ENCODE measurements at places on chromosomes 3 and 15.

- no peak for DNase-seq
Observed at GRCh38 chr15:99732124-99732750, 1.0 kb downstream of the LYSMD4 start.

DNA sequence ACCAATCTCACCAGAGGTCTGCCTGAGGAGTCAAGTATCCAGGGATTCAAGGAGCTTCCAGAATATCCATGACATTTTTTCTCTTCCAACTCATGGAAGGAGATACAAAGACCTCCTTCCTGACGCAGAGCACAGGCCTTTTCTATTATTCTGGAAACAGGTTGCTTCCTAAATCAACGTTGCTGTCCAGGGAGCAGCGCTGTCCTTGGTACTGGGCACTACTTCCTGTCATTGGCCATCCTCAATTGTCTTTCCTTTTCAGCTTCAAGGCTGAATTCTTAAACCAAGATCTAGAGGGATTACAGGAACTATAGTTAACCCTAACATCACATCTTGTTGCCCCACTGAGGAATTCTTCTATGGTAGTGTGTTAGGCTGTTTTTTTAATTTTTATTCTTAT, 50.4 kb upstream of the TBC1D21 start:
- no peak for DNase-seq

DNA sequence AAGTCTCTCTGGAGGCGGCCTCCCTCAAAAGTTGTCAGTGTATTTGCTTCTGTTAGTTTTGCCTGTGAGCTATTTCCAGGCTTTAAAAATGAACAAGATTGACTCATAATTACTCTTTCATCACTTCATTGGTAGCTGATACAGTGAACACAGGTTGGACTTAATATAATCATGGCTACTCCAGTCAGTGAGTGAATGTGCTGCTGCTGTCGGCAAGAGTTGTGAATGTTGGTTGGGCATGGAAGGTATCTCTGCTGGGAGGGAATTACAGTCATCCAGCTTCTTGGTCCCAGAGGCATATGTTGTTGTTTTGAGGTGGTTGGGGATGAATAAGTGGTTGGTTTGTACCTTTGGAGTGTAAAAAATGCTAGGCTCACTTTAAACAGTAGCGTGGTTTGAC, 11.5 kb downstream of the TCF12 start:
- no peak for DNase-seq

GRCh38 chr15:57708047-57708446, 1.5 kb downstream of the POLR2M start:
- no peak for DNase-seq

DNA sequence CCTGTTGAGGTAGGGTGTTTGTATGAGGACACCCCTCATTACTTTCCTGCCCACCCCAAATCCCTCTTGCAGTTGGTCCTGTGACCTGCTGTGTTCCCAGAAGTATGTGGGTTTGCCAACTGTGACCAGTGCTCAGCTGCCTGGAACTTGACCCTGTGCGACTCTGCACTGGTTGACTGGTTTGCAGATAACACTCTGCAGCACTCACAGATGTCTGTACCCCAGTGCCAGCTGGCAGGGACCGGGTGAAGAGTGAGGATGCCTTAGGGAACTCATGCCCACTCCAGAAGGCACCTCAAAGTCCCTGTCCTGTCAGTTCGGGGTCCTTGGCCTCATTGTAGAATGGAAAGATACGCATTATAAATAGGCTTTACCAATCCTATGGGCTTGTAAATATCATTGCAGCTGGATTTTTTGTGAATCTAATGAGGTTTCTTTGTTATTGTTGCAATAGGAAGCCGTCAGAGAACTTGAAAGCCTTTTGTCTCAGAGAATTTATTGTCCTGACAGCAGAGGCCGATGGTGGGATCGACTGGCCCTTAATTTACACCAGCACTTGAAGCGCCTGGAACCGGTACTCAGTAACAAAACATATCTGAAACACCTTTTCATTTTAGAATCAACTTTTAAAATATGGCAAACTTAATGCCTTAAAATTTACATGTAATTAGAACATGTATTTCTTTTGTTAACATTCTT, 18.2 kb downstream of the FAN1 start:
- DNase-seq, result no peak

- no peak for DNase-seq
Observed at GRCh38 chr15:42402455-42403205, 43.3 kb downstream of the CAPN3 start.

- DNase-seq, result no peak
Observed at GRCh38 chr3:59580996-59581395, 531.2 kb upstream of the CFAP20DC start.

DNA sequence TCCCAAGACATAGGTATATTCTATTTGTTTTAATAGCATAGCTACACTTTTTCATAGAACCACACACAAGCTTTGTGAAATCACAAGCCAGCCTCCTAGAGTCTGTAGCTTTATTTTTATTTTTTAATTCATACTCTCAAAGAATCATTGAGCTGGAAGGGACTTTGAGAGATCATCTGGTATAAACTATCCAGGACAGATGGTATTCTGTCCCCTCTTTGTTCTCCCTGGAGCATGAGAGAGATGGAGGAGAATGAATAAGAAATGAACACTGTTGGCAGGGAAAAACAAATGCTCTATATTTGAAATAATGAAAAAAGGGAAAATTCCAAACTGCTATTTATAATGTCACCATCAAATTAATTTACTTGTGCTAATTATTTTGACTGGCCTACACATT, 338.7 kb upstream of the IL12A start:
- DNase-seq, result no peak

- DNase-seq, result no peak
Observed at GRCh38 chr3:54951405-54951804, 23.5 kb upstream of the LRTM1 start.

Data from activated CD4-positive, alpha-beta T cell treated with anti-CD3 and anti-CD28 coated beads, Interleukin-2, Interleukin-4, amounts not matched to agents 100 ng/mL and 50 ng/mL, durations not matched to agents 16 hours and 8 hours (primary cell).